ENCODE measurements at places on chromosomes 3 and 15.

DNA sequence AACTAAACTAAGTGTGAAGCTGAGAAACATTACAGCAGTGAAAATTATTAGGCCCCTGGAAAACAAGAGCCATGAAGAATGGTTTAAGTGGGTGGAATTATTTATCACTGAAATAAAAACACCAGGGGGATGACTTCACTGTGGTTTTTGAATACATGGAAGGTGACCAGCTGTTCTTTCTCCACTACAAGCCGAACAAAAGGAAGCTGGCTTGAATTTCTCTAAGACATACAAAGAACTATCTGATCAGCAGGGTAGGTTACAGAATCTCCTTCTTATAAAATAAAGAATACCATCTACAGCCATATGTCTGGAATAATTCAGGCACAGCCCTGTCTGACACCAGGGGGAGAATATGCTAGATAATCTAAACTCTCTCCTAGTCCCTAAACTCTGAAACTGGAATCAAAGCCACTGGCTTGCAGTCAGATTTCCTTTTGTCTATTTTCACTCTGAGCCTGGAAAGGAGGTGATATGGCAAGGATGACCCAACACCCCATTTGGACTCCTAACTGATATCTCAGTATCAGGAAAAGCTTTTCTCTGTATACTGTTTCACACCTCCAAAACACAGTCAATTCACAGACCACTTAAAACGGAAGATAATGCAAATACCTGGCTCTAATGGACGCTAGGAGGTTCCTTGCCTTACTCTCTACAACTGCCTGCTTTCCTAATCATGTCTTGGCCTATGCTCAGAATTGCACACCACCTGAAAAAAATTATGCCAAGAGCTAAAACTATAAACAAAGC lies 31.2 kb downstream of the SPATA12 start:
- DNase-seq = no peak

DNA sequence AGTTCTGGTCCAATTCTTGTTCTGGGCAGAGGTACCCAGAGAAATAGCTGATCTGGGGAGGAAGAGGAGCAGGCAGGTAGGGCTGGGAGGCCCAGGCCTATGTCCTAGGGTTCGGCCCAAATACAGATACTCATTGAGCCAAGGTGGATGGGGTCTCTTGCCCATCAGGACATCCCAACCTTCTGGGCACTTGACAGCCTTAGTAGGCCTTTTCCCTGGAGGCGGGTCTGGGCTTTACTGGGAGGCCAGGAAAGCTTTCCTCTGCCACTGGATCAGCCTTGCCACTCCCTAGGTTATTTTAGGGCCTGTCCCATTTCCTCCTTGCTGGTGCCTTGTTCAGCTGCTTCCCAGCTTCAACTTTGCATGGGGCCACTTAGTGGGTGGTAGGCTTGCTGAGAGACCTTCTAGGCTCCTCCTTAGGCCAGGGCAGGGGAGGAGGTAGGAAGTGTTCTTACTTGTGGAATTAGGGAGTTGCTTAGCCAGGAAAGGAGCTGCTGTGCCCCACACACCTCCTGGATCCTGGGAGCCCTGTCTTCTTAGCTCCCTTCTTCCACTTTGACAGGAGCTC lies 9.7 kb downstream of the TEX264 start:
- no peak for DNase-seq

GRCh38 chr3:126850370-126851085 lies 132.4 kb upstream of the PLXNA1 start:
- DNase-seq = no peak

- DNase-seq = no peak
Measured at GRCh38 chr3:42094691-42095391, 3.7 kb downstream of the TRAK1 start.

GRCh38 chr3:40663280-40663679 lies 138.5 kb downstream of the ZNF621 start:
- DNase-seq = no peak

DNA sequence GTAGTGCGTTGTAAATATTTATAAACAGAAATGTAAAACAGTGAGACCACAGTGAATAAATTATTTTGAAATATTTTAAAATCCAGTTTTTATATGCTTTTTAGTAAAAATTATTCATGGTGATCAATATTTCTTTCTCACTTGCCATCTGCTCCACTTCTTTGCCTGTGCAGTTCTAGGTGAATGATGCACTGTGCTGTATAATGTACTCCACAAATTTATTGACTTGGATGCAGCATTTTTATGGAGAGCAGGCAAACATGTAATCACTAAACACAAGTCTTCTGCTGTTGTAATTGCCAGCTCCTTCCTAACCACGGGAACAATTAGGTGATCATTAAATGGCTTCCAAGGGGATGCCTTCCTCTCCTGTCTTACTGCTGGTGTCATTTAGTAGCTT lies 395.9 kb downstream of the PTPRG start:
- no peak for DNase-seq

DNA sequence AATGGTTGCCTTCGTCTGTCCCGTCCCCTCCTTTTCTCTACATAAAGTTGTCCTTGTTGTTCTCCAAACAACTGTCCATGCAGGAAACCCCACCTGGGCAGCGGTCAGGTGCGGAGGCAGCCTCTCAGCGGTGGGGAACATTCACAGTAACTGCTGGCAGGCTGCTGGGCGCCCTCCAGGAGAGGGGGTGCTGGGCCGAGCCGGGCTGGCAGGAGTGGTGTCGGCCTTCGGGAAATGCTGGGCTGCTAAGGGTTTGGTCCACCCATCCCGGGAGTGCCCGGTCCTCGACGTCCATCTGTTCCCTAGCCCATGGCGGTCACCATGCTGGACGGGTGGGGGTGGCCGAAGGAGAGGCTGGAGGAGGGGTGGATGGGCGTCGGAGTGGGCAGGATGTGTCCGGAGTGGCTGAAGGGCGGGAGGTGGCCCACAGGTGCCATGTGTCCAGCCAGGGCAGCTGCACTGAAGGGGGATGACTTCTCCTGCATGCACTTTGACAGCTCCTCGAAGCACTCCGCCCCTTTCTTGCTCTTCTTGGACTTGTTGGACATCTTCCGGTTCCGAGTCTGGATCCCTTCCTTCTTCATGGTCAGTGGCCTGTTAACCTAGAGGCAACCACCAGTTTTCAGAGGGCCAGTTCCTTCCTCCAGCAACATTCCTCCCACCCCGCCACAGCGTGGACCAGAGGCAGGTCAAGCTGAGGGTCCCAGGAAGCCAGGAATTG lies 12.1 kb downstream of the GATA2 start:
- no peak for DNase-seq

DNA sequence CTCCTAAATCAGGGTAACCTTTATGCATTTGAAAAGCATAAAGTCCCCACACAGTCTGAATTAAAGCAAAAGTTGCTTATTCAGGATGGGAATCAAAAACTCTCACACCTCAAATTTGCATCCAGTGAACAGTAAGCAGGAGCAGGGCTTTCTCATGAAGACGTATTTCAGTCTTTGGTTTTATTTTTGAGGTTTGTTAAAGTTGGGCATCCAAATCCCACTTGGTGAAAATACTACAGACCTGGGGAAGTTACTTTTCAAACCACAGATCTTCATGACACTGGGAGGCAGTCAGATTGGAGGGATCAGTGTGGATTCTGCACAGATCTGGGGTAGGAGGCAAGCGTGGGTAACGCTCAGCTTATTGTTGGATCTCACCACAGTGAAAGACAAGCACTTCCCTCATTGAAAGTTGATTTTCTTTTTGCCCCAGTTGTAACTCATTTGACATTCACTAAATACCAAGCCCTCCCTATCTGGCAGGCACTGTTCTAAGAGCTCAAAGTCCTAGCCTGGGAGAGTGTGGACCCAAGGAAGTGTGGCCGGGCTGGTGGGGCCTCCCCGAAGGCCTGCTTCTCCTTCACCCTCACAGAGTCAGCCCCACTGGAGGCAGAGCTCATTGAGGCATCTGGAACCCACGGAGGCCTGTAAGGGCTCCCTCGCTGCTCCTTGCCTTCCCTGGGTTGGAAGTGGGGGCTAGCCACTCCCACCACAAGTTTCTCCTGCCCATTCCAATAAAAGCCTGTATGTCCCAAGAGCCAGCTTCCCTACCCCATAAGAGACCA lies 783 bp upstream of the ISG20 start:
- no peak for DNase-seq

DNA sequence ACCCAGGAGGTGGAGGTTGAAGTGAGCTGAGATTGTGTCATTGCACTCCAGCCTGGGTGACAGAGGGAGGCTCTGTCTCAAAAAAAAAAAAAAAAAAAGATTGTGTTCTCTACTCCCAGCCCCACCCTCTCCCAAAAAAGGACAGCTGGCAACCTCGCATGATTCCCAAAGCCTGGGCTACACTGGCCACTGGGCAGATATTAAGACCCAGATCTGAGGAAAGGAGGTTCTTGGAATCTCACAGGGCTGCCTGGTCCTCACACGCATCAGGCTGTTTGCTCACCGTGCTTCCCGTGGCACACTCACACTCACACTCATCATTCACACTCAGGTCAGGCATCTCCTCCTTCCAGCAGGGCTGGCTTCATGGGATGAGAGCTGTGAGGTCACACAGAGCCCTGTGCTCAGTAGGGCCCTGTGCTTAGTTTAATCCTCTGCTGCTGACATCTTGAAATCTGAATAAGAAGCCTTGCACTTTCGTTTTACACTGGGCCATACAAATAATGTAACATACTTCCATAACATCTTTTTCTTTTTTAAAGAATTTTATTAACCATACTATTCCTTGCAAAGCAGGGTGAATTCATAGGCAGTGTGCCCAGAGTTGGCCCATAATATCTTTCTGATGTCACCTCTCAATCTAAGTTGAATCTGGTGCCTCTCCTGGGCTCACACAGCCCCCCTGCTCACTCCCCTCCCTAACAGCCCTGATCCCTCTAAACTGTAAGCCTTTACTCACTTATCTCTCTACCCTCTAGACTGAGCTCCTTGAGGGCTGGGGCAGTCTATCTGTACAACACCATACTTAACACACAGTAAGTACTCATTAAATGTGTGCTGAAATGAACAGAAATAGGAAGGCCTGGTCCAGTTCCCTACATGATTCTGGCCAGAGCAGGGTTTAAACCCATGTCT lies 50.2 kb upstream of the C15orf39 start:
- DNase-seq = no peak

- DNase-seq = no peak
Measured at GRCh38 chr3:127680798-127681221, 8.1 kb downstream of the ABTB1 start.

DNA sequence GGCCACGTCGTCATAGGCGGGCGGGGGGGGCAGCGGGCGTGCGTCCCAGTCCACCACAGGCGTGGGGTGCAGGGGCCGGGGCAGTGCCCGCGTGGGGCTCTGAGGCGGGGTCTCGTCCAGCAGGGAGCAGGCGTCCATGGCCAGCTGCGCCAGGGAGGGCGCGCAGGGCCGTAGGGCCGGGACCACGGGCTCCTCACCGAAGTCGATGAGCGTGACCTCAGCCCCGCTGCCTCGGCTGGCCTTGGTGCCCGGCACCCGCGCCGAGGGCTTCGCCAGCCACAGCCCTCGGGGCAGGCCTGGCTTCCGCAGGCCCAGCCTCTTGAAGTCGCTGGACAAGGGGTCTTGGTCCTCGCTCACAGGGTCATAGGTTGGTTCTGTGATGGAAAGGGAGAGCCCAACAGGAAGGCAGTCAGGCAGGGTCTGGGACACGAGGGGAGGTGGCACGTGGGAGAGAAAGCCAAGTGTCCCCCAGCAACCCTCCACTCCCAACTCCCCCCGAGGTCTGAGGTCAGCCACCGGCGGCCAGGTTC lies 40.0 kb downstream of the TNK2 start:
- DNase-seq = no peak

DNA sequence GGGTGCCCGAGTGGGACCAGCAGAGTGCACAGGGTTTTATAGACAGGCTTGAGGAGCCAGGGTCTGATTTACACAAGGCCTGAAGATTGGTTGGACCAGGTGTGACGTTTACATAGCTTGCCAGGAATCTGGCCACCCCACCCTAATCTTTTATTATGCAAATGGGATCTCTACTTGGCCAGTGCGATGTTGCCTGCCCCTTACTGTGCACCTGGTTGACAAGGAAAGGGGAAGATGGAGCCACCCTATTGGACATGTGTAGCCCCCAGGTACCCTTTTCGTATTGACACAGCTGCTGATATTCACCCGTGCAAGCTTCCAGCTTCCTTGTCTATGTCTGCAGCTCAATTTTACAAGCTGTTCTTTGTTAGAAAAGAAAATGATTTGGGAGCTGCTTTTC lies 132.0 kb downstream of the ARNT2 start:
- peak; percentile 79 for DNase-seq

DNA sequence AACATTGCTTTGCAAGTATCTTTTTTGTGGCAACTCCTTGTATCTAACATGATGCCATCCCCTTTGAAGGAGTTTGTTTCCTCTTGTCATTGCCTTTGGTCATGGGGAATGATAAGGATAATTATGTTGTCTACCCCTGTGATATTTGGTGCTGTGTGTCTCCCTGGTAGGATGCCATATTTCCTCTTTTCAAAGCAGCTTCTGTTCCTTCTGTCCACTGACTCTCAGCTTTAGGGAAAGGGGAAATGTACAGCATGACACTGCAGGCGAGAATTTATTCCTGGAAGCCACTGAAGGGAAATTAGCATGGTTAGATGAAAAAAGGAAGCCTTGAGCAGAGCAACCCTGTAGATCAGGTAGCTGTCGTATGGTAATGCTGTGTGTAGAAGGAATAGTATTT lies 576.7 kb downstream of the CADM2 start:
- DNase-seq = no peak

DNA sequence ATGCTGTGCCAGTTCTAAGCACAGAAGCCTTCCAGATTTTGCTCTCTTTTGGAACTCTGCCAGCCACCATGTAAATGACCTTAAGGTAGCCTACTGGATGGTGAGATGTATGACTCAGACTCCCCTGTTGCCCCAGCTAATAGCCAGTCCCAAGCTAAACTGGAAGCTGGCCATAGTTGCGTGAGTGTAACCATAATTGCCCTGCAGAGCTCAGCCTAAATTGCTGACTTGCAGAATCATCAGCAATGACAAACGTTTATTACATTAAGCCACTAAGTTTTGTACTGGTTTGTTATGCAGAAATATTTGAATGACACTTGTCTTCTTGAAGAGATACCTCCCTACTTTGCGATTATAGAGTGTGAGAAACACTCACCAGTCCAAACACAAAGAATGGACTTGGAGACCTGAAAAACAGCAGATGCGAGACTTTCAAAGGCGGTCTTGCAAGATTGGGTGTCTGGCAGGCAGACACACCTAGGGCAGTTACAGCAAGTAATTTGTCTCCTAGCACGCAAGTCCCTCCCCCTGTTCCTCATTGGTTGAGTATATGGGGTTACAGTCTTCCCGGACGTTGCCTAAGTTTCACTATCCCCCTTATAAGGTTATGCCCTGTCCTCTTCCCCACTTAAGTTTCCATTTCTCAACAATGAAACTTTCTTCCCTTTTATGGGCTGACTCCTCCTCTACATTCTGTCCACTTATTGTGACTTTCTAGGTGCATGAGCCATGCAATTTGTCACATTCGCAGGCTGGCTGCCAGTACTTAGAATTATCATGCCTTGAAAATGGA lies 83.6 kb upstream of the XCR1 start:
- peak; percentile 8 for DNase-seq

- no peak for DNase-seq
Measured at GRCh38 chr15:50435772-50436171, 11.6 kb downstream of the USP8 start.

DNA sequence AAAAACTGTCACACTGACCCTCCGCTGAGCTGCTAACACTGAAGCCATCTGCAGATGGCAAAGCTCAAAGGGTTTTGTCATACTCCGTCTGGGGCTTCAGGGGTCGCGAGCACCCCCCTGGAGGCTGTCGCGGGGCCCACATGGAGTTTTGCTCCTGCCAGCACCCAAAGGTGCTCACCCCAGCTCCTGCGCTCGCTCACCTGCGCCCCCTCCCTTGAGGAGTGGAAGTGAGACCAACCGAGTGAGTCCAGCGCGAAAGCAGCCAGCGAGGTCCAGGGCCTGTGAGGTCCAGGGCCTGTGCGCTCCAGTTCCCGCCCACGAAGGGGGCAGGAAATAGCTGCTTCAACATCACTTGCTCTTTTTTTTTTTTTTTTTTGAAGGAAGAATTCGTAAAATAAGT lies 208.5 kb downstream of the ROBO2 start:
- no peak for DNase-seq

All from NCI-H345 (cell line).